ENCODE measurements at places on chromosomes 7 and 10.

GRCh38 chr7:85102813-85103350 is 84.0 kb downstream of the SEMA3D start:
- no peak for DNase-seq

GRCh38 chr7:24227603-24228359 is 56.2 kb upstream of the NPY start:
- DNase-seq, result no peak

DNA sequence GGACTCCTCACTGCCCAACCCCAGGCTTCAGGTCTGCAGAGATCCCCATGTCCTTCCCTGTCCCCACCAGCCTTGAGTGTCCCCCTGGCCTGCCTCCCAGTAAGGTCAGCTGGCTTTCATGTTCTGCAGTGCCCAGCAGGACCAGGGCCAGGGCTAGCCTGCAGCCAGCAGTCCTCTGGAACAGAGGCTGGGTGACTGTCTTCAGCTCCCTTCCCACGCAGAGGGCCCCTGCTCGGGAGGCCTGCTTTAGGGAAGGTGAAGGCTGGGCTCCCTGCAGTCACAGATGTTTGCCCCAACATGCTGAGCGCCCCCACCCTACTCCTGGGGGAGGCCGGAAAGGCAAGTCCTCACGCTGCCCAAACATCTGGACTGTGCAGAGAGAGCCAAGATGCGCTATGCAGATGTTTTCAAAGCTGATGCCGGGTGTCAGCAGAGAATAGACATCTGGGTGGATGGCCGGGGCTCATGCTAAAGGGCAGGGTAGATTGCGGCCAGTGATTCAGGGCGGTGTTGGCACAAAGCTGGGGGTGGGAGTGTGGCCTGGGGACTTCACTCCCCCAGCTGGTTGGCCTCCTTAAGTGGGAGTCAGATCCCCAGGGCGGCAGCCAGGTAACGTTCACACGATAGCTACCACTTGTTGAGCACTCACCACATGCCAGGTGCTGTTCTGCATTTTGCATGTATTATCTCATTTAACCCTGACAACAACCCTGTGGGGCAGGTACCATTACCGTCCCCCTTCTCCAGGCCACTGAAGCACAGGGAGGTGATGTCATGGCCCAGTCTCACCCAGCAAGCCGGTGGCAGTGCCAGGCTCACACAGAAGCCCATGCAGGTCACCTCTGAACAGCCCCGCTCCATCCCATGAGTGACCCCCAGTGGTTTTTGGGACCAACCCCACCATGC is 71.2 kb upstream of the COL13A1 start:
- no peak for DNase-seq

DNA sequence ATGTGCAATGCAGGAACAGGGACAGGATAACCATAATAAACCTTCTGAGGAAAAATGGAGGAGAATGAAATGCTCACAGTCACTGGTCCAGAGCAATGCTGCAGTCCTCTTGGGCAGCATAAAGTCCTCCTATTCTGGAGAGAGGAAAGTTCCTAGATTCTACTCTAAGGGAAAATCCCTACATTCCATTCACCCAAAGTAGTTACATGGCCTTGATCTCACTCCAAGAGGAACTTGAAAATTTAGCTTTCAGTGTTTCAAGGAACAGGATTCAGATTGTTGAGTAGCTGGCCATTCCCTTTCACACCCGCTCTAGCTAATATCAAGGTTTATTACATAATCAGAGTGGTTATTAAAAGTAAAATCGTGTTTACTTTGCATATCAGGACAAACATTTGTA is 168.3 kb downstream of the CHRM2 start:
- DNase-seq, result no peak

DNA sequence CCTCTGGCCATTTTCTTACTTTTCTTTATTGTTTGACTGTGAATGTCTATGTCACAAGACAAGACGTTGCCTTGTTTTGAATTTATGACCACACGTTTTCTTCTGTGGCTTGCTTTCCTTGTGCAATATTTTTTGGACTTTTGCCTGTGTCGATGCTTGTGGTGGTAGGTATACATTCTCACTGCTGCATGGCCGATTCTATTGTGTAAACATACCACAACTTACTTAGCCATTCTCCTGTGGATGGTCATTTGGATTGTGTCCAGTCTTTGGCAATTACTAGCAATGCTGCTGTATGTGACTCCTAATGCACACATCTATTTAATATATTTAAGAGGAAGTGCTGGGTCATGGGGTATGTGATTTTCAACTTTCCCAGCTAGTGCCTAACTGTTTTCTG is 18.0 kb upstream of the DLG5 start:
- no peak for DNase-seq

- DNase-seq, result no peak
Observed at GRCh38 chr10:113151190-113151666, 201.2 kb downstream of the TCF7L2 start.

DNA sequence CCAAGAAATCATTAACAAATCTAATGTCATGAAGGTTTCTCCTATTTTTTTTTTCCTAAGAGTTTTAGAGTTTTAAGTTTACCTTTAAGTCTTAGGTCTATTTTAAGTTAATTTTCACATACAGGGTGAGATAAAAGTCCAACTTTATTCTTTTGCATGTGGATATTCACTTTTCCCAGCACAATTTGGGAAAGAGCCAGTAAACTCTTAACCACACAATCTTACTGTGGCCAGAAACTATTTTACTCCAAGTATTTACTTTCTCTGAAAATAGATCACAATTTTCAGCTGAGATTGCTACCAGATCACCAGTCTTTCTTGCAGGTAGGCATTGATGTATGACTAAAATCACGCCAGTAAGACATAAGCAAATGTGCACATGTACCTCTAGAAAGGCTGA is 728.5 kb downstream of the TNS3 start:
- no peak for DNase-seq

DNA sequence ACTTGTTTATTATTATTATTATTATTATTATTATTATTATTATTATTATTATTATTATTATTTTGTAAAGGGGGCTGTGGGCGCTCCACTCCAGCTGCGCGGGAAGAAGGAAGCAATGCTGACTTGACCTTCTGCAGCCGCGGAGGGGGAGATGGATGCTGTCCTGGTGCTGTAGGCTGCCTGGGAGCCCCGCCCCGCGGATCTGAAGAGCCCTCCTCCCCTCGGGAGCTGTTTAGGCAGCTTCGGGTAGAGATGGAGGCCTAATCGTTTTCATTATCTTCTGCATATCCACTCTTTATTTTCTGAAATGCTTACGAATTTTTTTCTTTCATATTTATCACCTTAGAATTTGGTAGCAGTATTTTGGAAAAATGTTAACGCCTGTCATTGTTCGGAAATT is 101.2 kb upstream of the KLF6 start:
- DNase-seq, result no peak

- DNase-seq, result no peak
Observed at GRCh38 chr7:67631476-67631875, 634.8 kb downstream of the TYW1 start.

- DNase-seq, result no peak
Observed at GRCh38 chr7:128025380-128025779, 5.9 kb downstream of the LRRC4 start.

GRCh38 chr10:3807928-3808496 is 23.0 kb upstream of the KLF6 start:
- DNase-seq, result no peak

DNA sequence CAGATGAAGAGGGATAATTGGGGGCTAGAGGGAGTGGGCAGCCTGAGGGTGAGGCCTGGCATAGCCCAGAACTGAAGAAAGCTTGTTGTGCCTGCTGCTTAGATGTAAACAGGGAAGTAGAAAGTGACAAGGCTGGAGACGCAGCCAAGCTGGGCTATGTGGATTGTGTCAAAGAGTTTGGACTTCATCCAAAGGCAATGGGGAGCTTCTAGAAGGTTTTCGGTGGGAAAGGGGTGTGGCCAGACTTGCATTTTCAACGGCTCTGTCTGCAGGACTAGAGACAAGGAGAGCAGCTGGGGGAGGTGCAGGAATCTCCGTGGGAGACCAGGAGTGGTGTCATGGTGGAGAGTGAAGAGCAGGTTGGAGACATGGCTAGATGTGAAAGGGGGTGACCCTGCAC is 48.8 kb downstream of the GOLGA7B start:
- DNase-seq, result no peak

GRCh38 chr10:51103554-51104217 is 29.4 kb downstream of the PRKG1 start:
- no peak for DNase-seq

DNA sequence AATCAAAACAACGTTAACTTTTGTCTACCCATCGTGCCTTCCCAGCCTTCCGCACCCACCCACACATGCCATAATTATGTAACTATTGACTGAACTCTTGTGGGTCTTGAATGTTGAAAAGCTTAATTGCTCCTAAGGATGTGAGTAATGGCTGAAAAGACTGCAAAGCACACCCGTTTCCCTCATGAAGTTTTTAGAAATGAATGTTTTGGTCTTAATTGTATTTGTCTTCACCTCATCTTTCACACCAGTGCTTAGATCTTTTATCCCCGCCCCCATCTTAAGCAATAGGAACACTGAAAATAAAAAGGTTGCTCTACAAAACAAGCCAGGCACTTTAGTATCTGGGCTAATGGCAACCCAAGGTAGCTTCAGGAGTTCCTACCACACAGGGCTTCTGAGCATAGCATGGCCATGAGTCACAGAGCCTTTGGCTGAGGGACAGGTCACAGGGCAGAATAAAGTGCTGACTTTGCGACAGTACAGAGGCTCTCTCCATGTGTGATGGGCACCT is 690.5 kb downstream of the PARD3 start:
- DNase-seq, result no peak

DNA sequence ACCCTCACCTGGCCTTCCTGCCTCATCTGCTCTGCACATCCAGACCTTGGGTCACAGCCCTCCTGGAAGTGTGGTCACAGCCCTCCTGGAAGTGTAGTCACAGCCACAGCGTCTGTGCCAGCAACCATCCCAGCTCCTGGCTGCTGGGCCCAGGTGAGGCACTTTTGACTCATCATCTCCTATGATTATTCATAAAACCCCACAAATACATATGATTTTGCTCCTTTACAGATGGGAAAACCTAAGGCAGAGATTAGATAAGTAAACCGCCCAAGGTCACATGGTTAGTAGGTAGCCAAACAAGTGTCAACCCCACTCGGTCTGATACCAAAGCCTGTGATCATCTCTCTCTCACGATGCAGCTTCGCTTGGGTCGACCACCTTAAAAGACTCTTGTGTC is 94.3 kb downstream of the PRLHR start:
- no peak for DNase-seq

GRCh38 chr10:22643775-22644174 is 70.6 kb downstream of the PIP4K2A start:
- DNase-seq, result no peak

GRCh38 chr10:62554632-62555199 is 180.5 kb downstream of the ZNF365 start:
- no peak for DNase-seq

DNA sequence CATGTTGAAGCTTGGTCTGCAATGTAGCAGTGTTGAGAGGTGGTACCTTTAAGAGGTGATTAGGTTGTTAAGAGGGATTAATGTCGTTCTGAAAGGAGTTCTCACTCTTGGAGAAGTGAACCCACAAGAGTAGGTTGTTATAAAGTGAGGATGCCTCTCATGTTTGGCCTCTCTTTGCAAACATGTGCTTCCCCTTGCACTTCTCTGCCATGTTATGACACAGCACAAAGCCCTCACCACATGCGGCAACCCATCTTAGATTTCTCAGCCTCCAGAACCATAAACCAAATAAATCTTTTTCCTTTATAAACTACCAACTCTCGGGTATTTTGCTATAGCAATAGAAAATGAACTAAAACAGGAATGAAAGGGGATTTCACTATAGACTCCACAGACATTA is 66.3 kb downstream of the KMT2C start:
- DNase-seq, result no peak

- DNase-seq, result no peak
Observed at GRCh38 chr10:57776688-57777432, 490.8 kb downstream of the IPMK start.

Data from GDM1 (cell line).